Spleen (tissue), 13 donors: ENCODE measurements at places on chromosomes 7 and 10. TPM values are rescaled to one million over a fixed set of nuclear protein-coding genes. Genes with fewer than 3 reads are reported as not detected.

- DNase-seq: no peak
Observed at GRCh38 chr10:20156511-20156910, 340.3 kb downstream of the PLXDC2 start.

GRCh38 chr10:99920901-99921300, 88.8 kb downstream of the DNMBP start:
- DNase-seq: no peak

GRCh38 chr7:79534128-79534527, 80.7 kb upstream of the MAGI2 start:
- no peak for DNase-seq

- DNase-seq: no peak
Observed at GRCh38 chr10:94251568-94251967, 111.2 kb downstream of the NOC3L start.

- no peak for DNase-seq
Observed at GRCh38 chr10:51675088-51675487, 24.3 kb downstream of the CSTF2T start.

DNA sequence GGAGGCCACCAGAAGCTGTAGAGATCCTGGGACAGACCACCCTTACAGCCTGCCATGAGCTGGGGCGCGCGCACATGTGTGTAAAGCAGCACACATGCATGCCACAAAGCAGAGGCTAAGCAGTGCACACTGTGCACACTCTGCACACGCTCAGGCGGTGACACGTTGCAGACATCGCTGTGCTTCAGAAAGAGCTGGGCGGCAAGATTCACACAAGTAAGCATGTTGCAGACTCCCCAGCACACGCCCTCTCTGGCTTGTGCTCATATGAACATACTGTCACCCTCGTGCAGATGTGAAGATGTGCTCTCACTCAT, 478.9 kb downstream of the DNAJB6 start:
- DNase-seq: peak; percentile 67

- no peak for DNase-seq
Observed at GRCh38 chr7:5755704-5756504, 25.6 kb downstream of the RNF216 start.

Gene SPDYE16
- 0.82 TPM for total RNA-seq

- no peak for DNase-seq
Observed at GRCh38 chr7:150800581-150801241, at the start of gene TMEM176A. Gene TMEM176A (plus strand): TSS chr7:150800769. CDS start chr7:150801551, 782 bp downstream.

Gene STK32C
- 17.3 TPM for total RNA-seq

- DNase-seq: no peak
Observed at GRCh38 chr10:851901-852300, 79.6 kb downstream of the LARP4B start.

- DNase-seq: no peak
Observed at GRCh38 chr7:84454174-84454959, 259.8 kb upstream of the SEMA3A start.

DNA sequence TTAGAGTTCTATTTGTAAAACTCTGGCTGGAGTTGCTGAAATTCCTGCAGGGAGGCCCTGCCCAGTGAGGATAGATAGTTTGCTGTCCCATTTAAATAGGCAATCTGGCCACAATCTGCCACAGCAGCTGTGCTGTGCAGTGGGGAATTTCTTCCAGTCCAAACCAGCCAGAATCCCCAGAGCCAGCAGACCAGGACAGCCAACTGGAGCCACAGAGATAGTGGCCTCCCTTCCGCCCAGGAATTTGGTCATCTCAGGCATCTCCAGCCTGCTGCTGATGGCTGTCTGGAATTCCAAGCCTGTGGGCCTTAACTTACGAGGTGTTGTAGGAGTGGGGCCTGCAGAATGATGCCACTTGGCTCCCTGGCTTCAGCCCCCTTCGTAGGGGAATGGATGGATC, 643.4 kb downstream of the DNAJB9 start:
- no peak for DNase-seq

- DNase-seq: no peak
Observed at GRCh38 chr10:103800789-103801540, 54.4 kb downstream of the SH3PXD2A start.

Gene CFAP70
- 1.3 TPM for total RNA-seq

Gene ANKRD7
- total RNA-seq: 0.77 TPM

Gene CCDC172
- total RNA-seq: not detected

- DNase-seq: no peak
Observed at GRCh38 chr10:73340121-73340520, 18.5 kb downstream of the CFAP70 start.

DNA sequence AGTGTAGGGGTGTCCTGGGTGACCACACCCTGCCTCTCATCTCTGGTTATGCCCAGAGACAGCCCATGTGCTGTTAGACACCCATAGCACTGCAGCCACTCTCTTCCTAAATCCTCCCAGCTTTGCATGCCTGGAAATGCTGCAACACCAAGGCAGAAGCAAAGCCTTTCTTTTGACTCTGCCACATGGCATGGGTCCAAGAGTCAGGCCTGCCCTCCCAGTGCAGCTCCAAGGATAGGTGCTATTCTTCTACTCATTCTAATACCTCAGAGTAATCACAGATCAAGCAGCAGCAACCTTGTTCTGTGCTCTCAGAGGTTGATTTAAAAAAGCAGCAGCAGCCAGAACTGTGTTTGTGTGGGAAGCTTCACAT, 23.4 kb downstream of the FRMPD2 start:
- DNase-seq: no peak

Gene PCDH15
- 1.9 TPM for total RNA-seq

Gene EGFR
- 21.8 TPM for total RNA-seq

- DNase-seq: no peak
Observed at GRCh38 chr7:40972426-40972825, 730.5 kb downstream of the INHBA start.

GRCh38 chr7:86956567-86956966, 102.9 kb downstream of the ELAPOR2 start:
- DNase-seq: no peak

Gene TET1
- 2.1 TPM for total RNA-seq

Gene SLC29A3
- 7.7 TPM for total RNA-seq

Gene ABLIM1
- total RNA-seq: 44.6 TPM

Gene MPP7
- total RNA-seq: 8.4 TPM

DNA sequence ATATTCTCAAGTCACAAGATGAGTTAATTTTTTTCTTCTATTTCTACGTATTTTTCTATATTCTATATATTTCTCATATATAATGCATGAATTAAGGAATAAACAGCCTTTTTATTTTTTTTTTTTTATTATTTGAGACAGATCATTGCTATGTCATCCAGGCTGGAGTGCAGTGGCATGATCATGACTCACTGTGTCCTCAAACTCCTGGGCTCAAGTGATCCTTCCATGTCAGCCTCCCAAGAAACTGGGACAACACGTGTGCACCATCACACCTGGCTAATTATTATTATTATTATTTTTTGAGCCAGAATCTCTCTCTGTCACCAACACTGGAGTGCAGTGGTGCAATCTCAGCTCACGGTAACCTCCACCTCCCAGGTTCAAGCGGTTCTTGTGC, 1.5 kb downstream of the CLDN12 start:
- DNase-seq: no peak

Gene GFRA1
- total RNA-seq: 36.5 TPM

GRCh38 chr10:126432507-126432906, 44.2 kb upstream of the ADAM12 start:
- DNase-seq: no peak

- no peak for DNase-seq
Observed at GRCh38 chr7:82818171-82818570, 344.5 kb downstream of the PCLO start.

DNA sequence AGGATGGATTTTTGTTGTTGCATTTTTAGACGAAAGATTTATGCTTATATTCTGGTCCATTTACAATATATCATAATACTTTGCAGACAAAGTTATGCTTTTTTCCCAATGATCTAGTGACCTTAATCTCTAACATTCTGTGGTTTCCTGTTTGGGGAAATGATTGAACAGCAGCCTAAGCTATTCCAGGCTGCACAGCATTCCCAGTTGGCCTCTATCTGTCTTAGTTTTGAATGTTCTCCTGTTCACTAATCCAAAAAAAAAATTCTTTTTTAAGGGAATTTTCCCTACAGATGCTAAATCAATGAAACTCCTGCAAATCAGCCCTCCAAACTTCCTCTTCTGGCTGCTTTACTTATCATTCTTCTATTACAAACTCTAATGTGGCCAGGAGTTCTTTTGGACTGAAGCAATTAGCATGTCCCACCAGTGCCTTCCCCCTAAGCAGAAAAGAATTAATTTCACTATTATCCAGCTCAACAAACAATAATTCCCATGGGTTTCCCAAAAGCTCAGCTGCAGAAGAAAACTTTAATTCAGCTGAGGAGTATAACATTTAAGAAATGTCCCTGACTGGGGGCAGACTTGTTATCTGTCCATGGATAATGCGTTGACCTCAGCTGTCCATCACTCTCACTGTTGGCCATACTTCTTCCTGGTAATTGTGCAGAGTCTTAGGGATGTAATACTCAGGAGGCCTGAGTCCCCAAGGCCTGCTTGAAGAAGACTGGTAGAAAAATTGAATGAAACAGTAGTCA, 81.9 kb upstream of the TRIL start:
- no peak for DNase-seq

GRCh38 chr10:6044751-6045313, 17.3 kb downstream of the IL2RA start:
- DNase-seq: no peak

GRCh38 chr7:96826089-96826488, 116.4 kb upstream of the SEM1 start:
- no peak for DNase-seq

GRCh38 chr7:73449422-73449821, 15.8 kb downstream of the FZD9 start:
- no peak for DNase-seq

GRCh38 chr10:79390551-79391229, 43.4 kb downstream of the PPIF start:
- peak; percentile 74 for DNase-seq

DNA sequence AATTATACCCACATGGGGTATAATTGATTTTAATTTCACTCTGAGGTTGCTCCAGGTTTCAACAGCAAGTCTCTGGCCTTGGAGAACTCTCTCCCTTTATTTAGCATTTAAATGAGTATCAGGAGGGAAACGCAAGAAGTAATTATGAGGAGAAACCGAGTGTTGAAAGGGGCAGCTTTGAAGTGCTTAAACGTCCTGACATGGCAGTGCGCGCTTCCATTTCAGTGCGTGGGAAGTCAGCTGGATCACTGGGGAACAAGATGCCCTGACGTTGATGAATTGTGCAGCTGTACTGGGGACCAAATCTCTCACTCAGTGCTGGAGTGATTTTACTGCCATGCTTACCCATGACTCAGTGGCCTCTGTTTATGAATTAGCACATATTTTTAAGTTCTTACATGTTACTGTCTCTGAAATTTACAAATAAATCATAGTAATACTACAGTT, 106.0 kb upstream of the PRR15 start:
- DNase-seq: no peak

Gene PAX2
- not detected for total RNA-seq

DNA sequence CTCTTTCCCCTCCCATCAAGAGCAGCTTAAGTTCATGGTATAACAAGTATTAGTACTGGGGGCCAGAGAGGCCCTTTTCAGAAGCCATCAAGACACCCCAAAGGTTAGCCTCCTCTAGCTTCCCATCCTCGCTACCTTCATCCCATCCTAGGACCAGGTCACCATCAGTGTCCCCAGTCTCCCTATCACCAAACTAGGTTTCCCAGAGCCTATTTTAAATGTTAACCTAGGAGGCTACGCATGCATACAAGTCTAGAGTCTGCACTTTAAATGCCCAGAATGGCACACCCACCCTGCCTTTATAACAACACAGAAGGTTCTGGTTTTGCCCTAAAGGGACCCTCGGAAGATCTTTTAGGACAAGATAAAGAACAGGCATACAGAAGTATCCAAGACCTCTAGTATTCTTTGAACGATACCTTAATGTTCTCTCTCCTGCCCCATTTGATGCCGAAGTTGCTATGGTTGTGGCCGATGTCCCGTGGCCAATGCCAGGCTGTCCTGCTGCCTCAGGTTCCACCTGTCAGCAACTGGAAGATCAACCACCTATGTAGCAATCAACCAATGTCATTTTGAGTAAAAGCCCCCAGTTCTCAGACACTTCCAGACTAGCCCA, 2.2 kb downstream of the GPRIN2 start:
- no peak for DNase-seq

Gene TMEM229A
- total RNA-seq: 0.33 TPM

Gene TRPV6
- not detected for total RNA-seq

- no peak for DNase-seq
Observed at GRCh38 chr10:93235686-93236085, 162.0 kb downstream of the CYP26A1 start.

Gene TFEC
- total RNA-seq: 39.9 TPM

DNA sequence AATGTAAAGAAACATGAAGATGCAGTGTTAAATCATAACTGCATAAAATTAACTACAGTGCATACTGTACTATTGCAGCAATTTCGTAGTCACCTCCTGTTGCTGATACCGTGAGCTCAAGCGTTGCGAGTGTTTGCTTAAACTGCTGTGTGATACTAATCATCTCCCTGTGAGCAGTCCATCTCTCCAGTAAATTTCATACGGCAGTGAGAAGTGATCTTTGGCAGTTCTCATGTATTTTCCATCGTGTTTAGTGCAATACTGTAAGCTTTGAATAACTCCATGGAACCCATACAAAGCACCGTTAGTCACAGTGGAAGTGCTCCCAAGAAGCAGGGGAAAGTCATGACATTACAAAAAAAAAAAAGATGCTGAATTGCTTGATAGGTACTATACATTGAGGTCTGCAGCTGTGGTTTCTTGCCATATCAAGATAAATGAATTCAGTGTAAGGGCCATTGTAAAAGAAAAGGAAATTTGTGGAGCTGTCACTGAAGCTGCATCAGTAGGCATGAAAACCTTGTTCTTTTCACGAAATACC, 360.4 kb downstream of the EXOC4 start:
- no peak for DNase-seq

GRCh38 chr10:48897441-48897790, 42.2 kb downstream of the LRRC18 start:
- DNase-seq: no peak

Gene SND1
- total RNA-seq: 130 TPM

GRCh38 chr7:38656968-38657367, 25.8 kb upstream of the AMPH start:
- no peak for DNase-seq

DNA sequence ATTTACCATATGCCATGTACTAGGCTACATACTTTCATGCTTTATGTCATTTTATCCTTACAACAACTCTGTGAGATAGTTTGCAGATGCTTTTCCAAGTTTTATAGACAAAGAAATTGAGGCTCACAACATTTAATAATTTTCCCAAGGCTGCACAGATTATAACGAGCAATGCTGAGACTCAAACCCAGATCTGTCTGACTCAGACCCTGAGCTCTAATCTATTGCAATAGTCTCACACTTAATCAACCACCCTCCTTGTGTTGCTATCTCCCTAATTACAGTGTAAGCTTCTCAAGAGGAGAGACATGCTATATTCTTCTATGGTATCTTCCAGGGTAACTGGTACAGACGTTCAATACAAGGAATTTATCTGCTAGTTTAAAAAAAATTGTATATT, 247.6 kb downstream of the WDR11 start:
- no peak for DNase-seq

Gene OR2A12
- total RNA-seq: not detected

Gene PGAM2
- not detected for total RNA-seq

- DNase-seq: no peak
Observed at GRCh38 chr7:17311194-17311593, 12.7 kb downstream of the AHR start.

GRCh38 chr10:80452640-80453039, 1.5 kb upstream of the TSPAN14 start:
- no peak for DNase-seq

Gene SLC39A12
- 0.20 TPM for total RNA-seq

GRCh38 chr7:25402532-25402931, 174.2 kb upstream of the NPVF start:
- no peak for DNase-seq

Gene PIP
- not detected for total RNA-seq

Gene PAPOLB
- total RNA-seq: not detected
